H54 (cell line): ENCODE measurements at places on chromosomes 6 and 20.

DNA sequence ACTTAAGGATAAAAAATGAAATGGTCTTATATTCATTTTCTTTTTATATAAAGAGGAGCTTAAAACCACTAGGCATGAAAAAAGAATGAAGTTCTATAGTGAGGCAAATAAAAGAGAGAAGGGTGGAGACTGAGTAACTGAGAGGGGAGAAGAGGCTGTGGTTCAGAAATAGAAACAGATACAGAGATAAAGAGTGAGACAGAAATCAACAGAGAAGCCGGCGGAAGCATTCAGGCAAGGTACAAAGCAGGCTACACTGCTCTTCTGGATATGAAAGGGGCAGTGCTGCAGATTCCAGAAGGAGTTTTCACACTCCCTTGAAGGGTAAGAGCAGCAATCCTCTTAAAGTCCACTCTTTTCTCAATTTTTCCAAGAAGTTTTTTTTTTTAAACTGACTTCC lies 29.9 kb downstream of the NFATC2 start:
- DNase-seq, result no peak

DNA sequence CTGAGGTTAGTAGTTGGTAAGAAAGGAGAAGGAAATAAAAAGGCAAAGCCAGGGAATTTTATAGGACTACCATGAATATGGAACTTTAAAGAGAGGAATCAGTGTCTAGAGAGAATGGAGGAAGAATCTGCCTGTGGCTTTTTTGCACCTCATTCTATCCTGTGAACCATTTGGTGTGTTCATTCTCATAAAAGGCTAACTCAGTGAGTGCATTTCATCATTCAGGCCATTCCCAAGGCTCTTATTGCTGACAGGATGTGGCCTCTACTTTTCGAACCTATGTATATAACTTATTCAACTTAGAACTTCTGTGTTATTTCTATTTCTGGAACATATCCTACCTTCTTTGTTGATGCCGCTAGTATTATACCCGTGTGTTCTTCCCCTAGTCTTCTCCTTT lies 27.1 kb downstream of the HSF2 start:
- DNase-seq, result no peak

- no peak for DNase-seq
These were observed 736 bp downstream of the FAM217B start for GRCh38 chr20:59940956-59941294.

- DNase-seq, result no peak
These were observed 217.5 kb downstream of the CD83 start for GRCh38 chr6:14335071-14335470.

- DNase-seq, result no peak
These were observed 130.8 kb downstream of the SCAF8 start for GRCh38 chr6:154864066-154864430.

- no peak for DNase-seq
These were observed 201.5 kb upstream of the ECI2 start for GRCh38 chr6:4336778-4337442.

DNA sequence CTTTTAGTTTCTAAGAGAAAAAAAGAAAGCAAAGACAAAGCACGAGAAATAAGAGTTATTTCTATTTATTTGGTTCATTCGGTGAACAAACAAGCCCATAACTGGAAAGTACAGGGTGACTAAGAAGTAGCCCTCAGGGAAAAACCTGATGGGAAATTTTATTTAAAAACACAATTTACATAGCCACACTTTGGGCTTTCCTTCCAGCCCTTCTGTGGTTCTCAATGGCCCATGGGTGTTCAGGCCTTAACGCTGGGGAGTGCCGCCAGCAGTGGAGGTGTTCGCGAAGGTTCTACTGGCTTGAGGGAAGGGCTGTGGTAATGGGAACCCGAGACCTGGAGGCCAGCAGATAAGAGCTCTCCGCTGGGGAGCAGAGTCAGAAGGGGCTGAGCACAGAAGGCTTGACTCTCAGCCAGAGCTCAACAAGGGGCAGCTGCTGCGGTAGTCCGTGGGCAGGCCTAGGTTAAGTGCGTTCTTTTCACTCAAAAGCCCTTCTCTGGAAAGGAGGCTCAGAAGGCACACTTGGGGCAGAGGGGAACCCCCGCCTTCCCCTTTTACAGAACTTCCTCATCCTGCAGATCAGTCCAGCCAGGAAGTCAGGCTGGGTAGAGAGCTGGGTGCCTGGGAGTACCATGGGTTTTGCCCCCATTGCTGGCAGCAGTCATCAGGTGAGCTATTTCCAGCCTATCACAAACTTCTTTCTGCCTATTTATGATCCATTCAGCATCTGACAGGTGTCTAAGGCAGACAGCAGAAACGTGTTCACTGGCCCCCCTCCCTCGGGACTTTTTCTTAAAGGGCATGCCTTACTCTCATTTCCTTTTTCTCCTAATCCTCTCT lies 8.8 kb upstream of the CD83 start:
- no peak for DNase-seq

- DNase-seq, result no peak
These were observed 44.6 kb upstream of the AGPAT4 start for GRCh38 chr6:161318456-161318855.

GRCh38 chr6:14458669-14459266 lies 341.2 kb downstream of the CD83 start:
- peak; percentile 30 for DNase-seq

- DNase-seq, result no peak
These were observed 39.1 kb upstream of the TBC1D22B start for GRCh38 chr6:37218511-37218910.

DNA sequence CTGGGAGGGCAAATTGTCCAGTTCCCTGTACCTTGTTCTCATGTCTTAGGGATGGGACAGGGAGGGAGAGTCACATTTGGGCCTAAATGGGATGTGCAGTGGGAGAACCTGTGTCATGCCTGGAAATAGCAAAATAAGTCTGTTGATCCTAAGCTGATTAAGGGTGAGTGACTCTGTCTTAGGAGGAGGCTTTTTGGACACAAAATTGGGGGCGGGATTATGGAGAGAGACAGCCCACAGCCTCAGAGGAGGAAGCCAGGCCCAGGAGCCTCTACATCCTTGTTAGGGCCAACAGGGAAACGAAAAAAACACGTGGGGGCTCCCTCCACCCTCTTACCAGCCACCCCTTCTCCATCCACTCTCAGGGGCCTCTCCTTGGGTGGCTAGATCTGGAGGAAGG lies 2.2 kb downstream of the KCNB1 start:
- DNase-seq, result no peak

DNA sequence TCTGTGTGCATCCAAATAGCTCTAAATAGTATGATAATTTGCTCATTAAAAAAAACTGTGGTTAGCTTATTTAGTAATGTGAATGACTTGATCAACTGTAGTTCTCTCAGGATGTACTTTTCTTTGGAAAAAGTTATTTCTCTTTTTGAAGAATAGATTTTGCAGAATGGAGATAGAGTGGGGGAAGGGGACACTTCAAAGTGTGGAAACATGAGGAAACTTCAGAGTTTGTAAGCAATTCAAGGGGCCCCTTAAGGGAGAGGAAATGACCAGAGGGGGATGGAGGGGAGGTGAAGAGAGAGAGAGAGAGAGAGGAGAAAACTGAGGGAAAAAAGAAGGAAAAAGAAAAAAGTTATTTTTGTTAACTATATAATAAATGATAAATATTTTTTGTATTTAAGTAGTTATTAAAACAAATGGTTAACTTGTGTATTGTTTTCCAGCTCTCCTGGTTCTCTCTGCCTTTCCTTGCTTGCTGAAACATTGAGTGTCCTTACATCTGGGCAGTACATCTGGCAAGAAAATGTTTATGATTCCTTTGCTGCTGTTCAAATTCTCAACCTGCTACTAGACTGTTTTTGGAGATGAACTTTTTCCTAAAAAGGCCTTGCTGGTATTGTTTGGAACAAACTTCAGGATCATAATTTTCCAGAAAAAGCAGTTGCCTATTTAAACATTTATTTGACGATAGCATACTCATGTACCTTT lies 497.5 kb upstream of the CITED2 start:
- no peak for DNase-seq

DNA sequence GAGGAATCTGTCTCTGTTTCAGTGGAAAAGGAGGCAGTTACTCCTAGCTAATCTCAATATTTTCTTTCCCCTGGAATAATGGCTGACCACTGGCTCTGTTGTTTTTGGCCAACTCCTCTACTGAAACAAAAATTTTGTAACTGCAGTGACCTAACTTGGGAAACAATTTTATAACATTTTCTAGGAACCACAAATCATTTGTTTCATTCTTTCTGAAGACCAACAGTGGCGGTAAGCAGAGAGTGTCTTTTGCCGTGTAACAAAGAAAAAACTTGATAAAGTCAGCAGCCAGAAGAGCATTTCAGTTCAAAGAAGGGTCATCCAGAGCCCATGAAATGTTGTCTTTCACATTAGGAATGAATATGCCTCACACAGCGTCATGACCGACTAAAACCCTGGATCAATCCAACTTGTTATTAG lies 11.8 kb upstream of the BFSP1 start:
- no peak for DNase-seq

DNA sequence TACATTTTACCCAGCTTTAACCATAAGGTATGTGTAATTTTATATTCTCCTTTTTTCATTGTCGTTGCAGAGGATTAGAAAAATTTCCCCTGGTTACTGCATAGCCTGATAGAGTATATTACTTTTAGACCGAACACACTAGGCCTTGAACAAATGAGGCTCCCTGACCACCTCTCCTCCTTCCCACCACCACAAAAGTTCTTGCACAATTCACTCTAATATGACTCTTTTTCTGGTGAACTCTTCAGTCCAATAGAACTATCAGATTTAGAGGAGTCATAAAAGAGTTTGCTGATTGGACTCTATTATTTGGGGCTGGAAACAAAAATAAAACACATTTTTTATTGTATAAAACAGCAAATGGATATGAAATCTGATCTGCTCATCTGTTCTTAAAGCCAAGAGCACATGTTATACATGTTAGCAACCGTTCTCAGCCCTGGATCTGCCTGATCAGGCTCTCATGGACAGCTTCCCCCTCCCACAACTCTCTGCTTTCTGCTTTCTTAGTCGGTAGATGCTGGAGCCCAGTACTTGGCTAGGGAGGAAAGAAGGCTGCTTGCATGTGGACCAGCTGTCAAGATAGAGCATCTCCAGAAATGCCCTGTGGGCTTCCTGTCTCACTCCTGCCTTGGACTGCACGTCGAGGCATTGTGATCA lies 83.5 kb downstream of the CD164 start:
- DNase-seq, result no peak

DNA sequence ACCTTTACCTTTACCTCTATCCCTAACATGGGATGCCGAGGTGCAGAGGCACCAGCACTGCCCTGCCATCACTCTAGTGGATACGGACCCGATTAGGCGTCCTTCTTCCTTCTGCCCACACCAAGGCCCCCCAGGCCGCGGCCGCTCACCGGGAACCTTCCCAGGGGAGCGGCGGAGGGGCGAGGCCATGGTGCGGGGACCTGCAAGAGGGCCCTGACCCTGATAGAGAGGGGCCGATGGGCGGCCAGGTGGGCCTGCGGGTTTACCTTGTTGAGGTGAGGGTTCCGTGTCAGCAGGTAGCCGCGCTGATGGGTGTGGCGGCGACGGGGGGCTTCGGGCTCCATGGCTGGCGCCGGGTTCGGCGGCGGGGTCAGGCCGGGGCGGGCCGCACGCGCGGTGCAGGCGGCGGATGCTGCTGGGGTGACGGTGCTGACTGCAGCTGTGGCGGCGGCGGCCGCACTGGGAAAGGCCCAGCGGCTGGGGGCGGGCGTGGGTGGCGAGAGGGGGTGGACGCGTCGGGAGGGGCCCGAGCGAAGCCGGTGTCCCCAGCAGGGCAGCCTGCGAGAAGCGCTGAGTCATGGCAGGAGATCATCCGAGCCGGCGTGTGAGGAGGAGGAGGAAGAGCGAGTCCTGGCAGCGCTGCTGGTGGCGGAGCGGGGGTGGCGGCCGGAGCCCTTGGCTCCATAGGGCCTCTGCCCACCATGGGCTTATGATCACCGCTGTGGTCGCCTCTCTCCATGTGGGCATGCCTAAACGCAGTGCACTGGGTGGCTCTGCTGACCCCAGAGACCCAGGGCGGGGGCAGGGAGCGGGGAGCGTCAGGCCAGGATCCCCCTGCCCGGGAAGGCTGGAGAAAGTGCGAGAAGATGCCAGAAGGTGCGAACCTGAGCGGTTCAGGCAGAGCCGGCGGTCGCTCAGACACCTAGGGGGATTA lies at the start of gene ME1:
Gene ME1 (minus strand): TSS at position 441 of the 934 bp plus-strand sequence. CDS start 97 bp downstream, at position 344.
- DNase-seq, result peak; percentile 89

DNA sequence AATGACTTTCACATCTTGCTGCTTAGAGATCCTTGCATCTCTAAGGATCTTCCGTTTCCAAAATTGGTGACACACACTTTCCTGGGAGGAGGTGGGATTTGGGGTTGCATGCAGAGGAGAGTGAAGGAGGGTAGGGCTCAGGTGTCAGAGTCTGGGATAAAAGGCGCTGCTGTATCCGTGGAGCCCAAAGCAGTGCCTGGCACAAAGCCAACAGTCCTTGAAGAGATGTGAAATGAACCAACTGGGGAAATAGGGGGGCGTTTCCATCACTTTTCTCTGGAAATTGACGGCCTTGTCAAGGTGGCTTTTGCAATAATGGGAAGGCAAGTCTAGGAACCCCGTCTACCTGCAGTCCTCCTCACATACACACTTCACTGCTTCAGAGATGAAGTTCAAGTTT lies 59.5 kb upstream of the NELFCD start:
- DNase-seq, result no peak

DNA sequence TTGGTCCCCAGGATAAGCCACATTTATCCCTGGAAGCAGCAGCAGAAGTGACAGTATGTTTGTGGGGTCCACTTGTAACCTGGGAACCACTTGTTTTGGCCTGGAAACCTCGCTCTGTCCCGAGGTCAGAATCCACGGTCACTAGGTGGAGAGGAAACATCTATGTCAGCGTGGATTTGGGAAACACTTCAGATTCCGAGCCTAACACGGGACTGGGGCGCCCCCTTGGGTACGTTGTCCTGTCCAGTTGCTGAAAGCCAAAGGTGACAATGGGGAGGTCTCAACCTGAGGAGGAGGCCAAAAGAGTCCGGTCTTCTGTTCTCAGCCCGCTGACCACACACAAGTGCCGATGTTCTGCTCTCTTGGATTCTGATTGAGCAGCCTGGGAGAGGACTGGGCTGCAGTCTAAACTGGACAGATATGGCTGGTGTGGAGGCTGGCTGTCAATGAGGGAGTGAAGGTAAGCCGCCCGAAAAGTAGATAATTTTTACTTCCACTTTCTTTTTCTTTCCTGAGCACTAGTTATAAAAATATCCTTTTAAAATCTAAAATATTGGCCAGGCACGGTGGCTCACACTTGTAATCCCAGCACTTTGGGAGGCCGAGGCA lies 4.9 kb upstream of the ZFP57 start:
- DNase-seq, result no peak

DNA sequence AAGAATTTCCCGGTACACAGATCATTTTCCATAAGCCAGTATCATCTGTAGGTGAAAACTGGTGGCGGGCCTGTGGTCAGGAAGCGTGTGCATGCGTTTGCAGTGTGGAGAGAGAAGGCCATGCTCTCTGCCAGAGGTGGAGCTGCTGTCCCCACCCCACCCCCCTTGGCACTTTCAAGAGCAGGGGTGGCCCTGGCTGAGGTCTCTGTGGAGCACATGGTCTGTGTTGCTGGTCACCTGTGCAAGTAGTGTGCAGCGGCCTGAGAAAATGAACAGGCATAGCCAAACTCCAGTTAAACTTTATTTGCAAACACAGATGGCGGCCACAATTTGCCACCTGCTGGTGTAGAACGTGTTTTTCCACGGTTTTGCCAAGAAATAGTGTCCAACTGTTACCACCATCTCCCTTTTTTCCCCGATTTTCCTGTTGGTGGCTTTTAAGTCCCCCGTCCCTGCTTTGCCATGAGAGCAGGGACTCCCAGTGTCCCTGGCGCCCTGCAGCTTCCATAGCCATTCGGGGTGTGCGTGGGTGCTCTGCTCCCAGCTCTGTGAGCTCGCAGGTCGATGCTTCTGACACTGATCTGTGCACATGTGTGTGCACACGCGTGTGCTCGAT lies 2.5 kb downstream of the ADRM1 start:
- DNase-seq, result no peak
